H9 (cell line): ENCODE measurements at places on chromosomes 2 and 18. TPM values are rescaled to one million over a fixed set of nuclear protein-coding genes. Genes with fewer than 3 reads are reported as not detected.

DNA sequence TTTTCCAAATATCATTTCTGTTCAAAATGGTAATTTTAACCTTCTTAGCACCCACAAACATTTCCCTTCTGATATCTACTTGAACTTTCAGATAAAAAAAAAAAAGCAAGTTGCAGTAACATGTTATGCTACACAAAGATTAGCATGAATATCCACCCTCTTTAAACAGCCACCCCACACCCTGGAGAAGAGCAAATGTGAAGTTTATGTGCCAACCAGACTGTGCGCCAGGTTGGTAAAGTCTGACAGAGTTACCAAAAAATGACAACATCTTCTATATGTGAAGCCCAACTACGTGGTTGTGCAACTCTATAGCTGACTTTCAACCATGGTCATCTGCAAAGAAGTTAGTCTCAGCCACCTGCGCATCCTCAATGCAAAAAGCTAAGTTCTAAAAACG, 62.6 kb downstream of the BCL11A start:
- DNase-seq, result no peak

DNA sequence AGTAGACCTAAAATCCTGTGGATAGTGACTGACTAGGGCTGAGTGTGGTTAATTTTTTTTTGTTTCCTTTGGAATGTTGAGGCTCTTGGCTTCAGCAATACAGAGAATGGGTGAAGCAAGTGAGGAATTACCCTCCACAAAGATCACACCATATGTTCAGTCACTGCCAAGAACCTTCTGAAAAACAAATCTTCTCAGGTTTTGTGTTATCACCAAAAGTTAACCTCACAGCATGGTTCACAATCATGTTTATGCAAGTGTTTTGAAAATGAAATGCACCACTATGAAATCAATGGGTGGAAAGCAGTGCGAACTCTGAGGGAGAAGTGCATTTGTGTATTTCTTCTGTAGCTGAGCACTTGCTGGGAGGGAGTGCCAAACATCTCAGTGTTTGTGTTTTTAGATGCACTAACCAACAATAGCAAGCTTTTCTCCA, 44.4 kb downstream of the SPATS2L start:
- no peak for DNase-seq

DNA sequence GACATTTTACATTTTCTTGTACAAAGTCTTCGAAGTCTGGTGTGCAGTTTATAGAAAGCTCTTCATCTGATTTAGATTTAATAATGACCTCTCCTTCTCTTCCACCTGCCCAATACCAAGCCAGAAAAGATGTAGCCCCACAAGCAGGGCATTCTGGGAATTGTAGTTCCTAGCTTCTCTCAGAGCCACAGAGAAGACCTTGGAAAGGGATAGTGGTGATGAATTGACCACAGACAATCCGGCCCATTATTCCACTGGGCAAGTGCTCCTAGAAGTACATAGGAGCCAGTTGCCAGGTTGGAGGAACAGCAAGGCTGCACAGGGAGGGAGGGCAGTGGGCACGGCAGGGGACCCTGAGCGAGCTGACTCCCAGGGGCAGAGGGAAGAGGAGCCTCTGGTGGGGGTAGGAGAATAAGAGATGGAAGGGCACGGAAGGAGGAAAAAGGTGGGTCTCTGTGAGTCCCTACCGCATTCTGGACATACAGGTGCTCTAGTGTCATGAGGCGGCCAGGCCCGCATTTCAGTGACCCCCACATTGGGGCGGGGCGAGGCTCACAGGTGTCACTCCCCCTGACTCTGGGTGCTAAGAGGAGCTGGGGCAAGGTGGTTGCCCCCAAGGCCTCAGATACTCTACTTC, 152.5 kb upstream of the HAAO start:
- no peak for DNase-seq

DNA sequence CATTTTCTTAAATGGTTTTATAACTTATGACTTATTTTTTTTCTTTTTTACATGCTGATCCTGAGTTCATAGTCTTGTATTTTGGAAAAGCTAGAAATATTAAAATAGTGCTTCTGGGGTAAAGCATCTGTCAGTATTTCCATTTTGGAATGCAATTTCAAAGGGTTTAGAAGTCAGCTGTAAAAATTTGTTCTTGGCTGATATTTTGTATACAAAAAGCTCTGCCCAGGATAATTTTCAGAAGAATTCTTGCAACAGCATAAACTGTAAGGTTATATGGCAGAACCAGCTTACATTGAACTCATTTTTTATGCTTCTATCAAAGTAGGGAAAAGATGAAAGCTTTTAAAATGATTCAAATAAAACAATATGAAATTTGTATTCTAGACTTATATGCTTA, 97.4 kb downstream of the DIS3L2 start:
- DNase-seq, result no peak

DNA sequence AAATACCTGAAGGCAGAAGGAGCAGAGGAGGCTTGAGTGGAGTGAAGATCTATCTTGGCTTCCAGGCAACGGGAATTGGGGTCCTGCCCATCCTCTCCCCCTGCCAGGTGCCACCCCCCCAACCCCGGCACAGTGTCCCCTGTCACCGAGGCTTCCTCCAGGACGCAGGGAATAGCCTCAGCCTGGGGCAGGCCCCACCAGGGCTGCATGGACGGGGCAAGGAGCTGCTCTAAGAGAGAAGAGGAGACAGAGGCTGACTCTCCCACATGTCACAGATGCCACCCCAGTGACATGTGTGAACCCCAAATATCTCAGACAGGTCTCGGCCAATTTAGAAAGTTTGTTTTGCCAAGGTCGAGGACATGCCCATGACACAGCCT, 42.1 kb downstream of the PXDN start:
- DNase-seq, result no peak

GRCh38 chr18:61549416-61549815, 216.2 kb downstream of the CDH20 start:
- no peak for DNase-seq

GRCh38 chr18:78145096-78145495, 834.5 kb upstream of the SALL3 start:
- no peak for DNase-seq

GRCh38 chr2:28643911-28644334, 107.7 kb upstream of the PPP1CB start:
- DNase-seq, result no peak

- no peak for DNase-seq
Measured at GRCh38 chr2:177970670-177971454, 101.7 kb downstream of the PDE11A start.

DNA sequence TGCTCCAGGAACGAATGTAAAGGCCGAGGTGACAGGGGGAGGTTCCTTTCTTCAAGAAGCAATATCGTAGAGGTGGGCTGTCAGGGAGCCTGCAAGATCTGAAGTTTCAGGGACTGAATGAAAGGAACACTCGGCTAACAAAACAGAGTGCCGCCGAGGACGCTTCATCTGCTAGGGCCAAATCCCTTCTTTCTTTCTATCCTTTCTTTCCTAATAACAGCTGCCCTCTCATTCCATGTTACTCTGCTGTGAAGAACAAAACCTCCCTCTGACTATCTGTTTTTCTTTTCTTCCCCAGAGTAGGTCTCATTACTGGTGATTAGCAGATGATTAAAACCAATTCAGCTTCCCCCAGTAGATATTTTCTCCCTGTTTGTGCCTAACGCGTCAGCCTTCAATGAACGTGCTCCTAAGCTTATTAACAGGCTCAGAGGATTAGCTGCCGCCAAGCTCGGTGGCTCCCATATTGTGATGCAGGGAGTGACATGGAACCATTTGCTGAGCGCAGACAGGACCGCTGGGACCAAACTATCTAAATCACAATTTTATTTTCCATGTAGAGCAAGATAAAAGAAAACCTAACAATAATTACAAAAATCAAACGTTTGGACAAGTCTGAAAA, 414.6 kb downstream of the TMEM182 start:
- DNase-seq, result no peak

GRCh38 chr2:220315098-220315823, 687.8 kb downstream of the SLC4A3 start:
- no peak for DNase-seq

GRCh38 chr2:170020777-170021176, 157.2 kb upstream of the MYO3B start:
- DNase-seq, result no peak

- DNase-seq, result no peak
Measured at GRCh38 chr2:67666386-67667053, 269.4 kb downstream of the ETAA1 start.

GRCh38 chr2:121039679-121040078, 245.3 kb downstream of the TFCP2L1 start:
- no peak for DNase-seq

GRCh38 chr18:55833543-55833942, 245.6 kb upstream of the TCF4 start:
- DNase-seq, result no peak

- no peak for DNase-seq
Measured at GRCh38 chr2:158743879-158744278, 51.2 kb upstream of the DAPL1 start.

DNA sequence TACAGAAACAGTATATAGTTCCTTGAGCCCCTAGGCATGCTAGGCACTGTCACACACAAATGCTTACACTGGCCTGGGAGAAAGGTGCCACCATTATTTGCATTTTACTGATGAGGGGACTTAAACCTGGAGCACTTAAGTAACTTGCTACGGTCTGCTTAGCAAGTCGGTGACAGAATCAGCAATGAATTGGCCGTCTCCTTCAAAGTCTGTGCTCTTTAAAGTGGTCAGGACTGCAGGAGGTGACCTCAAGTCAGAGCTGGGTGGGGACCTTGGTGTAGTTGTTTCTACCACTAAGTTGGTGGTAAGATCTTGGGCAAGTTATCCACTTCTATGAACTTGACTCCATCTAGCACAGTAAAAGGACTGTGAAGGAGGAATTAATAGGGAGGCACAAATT, 34.8 kb downstream of the PTPRM start:
- no peak for DNase-seq

- DNase-seq, result no peak
Measured at GRCh38 chr2:181772334-181772733, 92.0 kb upstream of the NEUROD1 start.

GRCh38 chr18:1267021-1267420, 362.4 kb downstream of the ADCYAP1 start:
- DNase-seq, result no peak

- DNase-seq, result peak; percentile 54
Measured at GRCh38 chr18:58228762-58229161, 184.7 kb downstream of the NEDD4L start.

DNA sequence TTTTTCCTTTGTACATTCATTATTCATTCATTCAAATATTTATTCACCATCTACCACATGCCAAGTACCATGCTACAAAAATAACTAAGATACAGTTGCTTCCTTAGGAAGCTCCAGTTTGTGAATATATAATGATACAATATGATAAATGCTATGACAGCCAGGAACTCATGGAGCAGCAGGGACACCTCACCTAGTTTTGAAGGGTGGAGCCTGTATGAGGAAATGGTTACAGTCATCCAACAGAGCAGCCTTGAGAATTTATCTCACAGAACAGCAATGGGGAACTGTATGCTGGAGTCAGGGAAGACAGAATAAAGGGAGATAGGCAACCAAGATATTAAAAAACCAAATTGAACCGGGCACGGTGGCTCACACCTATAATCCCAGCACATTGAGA, 124.0 kb downstream of the OSBPL1A start:
- no peak for DNase-seq

DNA sequence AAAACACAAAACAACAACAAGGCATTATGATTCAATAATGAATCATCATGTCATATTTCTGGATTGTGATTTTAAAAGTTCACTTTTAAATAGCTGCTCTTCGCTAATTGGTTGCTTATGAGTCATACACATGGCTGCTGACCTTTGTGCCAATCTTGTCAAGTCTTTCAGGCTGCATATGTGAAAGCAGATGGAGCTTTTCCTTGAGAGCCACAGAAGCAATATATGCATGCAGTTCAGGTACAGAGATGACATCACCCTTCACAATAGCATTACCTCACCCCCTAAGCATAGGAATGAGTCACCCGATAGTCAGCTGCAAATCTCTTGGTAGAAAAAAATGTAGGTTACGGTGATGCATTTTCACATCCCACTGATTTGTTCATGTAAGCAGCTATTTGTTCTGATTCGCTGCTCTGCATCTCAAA, 27.2 kb downstream of the EIF2AK3 start:
- peak; percentile 51 for DNase-seq

GRCh38 chr2:219612577-219613286, 14.7 kb upstream of the SLC4A3 start:
- DNase-seq, result no peak

DNA sequence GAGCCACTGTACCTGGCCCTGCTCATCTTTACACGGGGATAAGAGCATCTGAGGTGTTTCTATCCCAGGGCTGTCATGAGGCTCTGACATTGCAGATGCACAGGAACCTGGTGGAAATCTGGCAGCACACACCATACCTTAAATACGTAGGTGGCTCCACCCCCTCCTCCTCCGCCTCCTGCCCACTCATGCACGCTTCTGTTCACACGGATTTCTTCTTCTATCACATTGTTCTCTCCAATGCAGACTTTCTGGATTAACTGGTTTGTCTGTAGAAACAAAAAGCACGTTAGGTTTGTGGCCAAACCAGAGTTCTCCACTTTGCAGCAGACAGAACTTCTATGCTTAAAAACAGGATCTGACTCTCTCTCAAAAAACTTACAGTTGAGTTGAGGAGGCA, 118.2 kb downstream of the CLIP4 start:
- no peak for DNase-seq

GRCh38 chr2:13826314-13826853, 806.1 kb upstream of the LRATD1 start:
- no peak for DNase-seq

- DNase-seq, result no peak
Measured at GRCh38 chr2:55827855-55828254, 95.7 kb downstream of the EFEMP1 start.

GRCh38 chr2:102144128-102144527, 1.6 kb downstream of the IL1R1 start:
- DNase-seq, result no peak

Gene SRD5A2
- not detected in 2 replicates for total RNA-seq

Gene ODC1
- total RNA-seq, result 46.5 and 48.3 TPM in 2 replicates

Gene LRP2
- 1.4 and 1.6 TPM in 2 replicates for total RNA-seq

Gene IL36RN
- not detected in 2 replicates for total RNA-seq

Gene MBP
- total RNA-seq, result 5.2 and 8.6 TPM in 2 replicates

Gene PROC
- total RNA-seq, result 0.37 and 0.61 TPM in 2 replicates

Gene PCARE
- total RNA-seq, result not detected in 2 replicates

Gene PLEKHM3
- total RNA-seq, result 7.3 and 7.5 TPM in 2 replicates

Gene CHRND
- total RNA-seq, result not detected in 2 replicates

Gene SERPINB4
- total RNA-seq, result 4.1 and 4.3 TPM in 2 replicates

Gene IL36A
- not detected in 2 replicates for total RNA-seq
